ENCODE measurements at places on chromosomes 16 and 17.

DNA sequence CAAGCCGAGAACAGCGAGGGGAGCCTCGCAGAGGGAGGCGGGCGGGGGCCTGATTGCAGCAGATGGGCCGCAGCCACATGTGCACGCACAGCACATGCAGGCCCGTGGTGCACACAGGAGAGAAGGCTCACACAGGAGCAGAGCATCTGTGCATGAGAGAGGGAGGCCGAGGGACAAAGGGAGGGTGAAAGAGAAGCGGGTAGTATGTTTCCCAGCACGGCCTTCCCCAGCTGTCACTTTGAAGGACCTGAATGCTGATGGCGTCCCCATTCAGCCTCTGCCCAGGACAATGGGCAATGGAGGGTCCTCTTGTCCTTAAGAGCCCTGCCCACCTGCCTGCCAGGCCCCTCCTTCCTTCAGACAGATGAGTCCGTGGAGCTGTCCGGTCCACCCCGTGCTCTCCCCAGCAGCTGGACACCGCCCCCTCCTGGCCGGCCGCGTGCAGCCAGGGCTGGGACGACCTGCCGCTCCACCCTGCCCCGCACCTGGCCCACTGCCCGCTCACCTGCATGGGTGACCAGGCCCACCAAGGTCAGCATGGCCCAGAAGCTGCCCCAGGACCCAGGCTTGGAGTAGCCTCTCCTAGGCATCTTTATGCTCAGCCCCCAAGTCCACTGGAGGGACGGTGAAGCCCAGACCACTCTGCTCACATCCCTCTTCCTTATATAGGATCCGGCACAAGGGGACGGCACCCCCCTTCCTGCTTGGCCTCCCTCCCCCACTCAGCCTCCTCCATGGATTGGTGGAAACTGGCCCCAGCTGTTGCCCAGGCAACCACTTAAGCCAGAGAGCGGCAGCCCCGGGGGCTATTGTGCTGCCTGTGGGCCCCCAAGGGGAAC, at the start of gene BTBD17:
BTBD17 (minus strand) TSS at position 639 of the 839 bp plus-strand sequence; CDS start at position 590, 49 bp downstream.
- peak; percentile 28 for DNase-seq

- peak; percentile 72 for DNase-seq
Measured at GRCh38 chr17:50661795-50662391, 27.2 kb downstream of the ABCC3 start.

GRCh38 chr17:59327121-59327980, 4.1 kb upstream of the YPEL2 start:
- DNase-seq, result no peak

DNA sequence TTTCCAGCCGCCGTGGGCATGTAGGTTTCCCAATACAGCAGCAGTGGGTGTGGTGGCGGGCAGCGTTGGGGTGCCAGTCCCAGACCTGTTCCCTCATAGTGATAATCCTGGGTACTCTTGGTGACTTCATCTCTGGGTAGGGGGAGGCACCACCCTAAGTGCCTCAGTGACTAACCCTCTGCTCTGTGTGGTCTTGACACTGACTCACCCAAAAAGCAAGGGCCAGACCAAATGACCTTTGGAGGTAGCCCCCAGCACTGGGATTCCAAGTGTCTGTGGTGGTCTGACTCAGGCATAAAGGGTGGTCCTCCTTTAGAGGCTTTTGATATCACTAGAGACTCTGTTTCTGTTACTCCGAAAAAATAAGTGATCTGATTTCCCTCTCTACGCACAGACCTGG, 908 bp downstream of the CALB2 start:
- no peak for DNase-seq

DNA sequence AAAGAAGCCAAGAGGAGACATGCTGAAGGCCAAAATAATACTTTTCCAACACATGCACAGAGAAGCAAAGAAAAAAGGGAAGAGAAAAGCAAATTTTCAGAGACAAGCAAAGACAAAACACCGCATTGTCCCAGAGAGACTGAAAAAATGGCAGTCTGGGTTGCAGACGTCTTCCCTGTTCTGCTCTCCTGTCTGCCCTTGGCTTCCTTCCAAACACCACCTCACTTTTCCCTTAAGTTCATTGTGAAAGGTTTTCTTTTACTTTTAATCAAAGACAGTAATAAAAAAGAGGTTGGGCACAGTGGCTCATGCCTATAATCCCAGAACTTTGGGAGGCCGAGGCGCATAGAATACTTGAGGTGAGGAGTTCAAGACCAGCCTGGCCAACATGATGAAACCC, 21.2 kb upstream of the VAT1L start:
- DNase-seq, result no peak

GRCh38 chr16:23491490-23492391, 18.6 kb downstream of the GGA2 start:
- no peak for DNase-seq

GRCh38 chr17:29149431-29150064, 30.6 kb downstream of the MYO18A start:
- DNase-seq, result peak; percentile 61

GRCh38 chr17:70366386-70366785, 197.1 kb downstream of the KCNJ2 start:
- DNase-seq, result no peak

GRCh38 chr17:77429969-77430752, 289.4 kb downstream of the SEC14L1 start:
- peak; percentile 65 for DNase-seq

- DNase-seq, result no peak
Measured at GRCh38 chr17:73694491-73694890, 50.2 kb upstream of the SDK2 start.

GRCh38 chr16:47999595-47999994, 156.2 kb downstream of the ABCC12 start:
- no peak for DNase-seq

DNA sequence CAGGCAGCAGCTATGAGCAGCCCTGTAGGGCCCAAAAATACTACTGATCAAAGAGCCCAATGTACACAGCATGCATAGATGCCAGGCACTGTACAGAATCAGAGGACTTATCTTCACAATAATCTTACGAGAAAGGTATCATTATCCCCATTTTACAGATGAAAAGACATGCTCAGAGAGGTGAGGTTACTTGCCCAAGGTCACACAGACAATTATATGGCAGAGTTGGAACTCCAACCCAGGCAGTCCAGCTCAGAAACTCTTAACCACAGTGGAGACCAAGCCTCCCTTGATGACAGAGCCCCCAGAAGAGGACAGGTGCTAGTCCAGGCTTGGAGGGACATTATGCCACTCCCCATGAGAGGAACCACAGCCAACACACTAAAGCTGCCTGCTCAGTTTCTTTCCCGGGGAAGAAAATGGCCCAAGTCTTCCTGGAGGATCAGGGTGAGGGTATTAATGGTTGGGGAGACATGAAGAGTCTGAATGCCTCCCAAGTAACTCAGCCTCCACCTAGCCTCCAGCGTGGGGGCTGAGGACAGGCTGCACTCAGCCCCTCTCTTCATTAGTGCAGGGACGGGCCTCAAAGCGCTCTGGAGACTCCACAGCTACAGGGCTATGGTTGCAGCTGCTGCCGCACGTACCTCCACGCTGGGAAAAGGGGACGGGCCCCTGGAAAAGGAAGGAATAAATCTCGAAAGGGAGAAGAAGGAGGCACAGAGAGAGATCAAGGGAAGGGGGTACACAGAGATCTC, 826 bp downstream of the UNC119 start:
- no peak for DNase-seq

- no peak for DNase-seq
Measured at GRCh38 chr17:28112181-28112580, 69.7 kb downstream of the NLK start.

DNA sequence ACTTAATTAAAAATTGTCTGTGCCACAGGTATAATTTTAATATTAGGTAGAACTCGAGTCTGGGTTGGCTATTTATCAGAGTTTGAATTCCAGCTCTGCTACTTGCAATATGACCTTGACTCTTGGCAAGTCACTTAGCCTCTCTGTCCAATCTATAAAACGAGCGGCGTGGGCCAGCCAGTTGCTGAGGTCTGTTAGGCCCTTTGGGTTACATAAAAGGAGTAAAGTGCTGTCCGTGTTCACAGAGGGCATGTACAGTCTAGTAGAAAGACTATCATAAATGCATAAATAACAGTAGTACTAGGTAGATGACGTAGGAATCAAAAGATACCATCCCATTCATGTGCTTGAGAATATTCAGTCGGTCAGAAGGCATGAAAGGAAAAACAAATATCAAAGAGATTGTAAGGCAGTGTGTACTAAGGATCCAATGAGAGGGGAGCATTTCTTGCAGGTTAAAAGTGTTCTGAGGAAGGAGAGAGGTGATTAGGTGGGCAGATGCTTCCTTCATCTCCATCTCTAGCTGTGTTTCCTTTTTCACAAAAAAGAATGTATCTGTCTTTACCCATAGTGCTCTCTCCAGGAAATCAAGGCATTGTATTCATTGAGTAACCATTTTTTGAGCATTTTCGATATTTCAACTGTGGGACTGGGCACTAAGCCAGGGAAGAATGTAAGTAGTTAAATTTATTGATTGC, 2.4 kb downstream of the TNRC6A start:
- DNase-seq, result no peak

GRCh38 chr17:61337290-61337689, 62.4 kb upstream of the TBX2 start:
- no peak for DNase-seq

DNA sequence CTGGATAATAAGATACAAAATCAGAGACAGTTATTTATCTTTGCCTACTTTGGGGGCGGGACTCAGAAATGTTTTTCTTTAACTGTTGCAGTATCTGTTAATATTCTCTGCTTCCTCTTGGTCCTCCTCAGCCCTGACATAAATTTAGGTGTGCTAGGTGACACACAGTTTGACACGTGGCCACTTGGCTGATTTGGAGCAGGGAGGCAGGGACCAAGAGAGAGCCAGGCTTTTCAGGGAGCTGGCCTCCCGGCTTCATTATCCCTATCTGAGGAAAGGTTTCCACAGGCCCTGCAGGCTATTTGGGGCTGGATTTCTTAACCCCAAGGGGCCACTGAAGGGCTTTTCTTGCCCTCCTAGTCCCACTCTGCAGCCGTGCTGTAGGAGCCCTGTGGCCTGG, 20.1 kb upstream of the NAT9 start:
- no peak for DNase-seq

DNA sequence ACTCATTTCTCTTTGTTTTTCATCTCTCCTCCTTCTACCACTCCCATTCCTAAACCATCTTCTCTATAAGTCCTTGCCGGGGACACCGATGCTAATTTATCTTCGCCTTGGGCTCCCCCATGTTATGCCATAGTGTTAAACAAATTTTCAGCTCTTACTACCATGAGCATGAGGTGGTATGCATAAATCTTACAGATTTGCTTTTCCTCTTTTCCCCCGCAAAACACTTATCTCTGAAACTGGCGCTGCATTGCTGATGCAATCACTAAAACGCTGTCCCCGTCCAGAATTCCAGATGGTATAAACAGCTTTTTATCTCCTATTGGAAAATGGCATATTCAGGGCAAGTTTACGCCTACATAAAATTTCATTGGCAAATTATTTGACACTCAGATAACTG, 673.6 kb upstream of the CDH8 start:
- no peak for DNase-seq

DNA sequence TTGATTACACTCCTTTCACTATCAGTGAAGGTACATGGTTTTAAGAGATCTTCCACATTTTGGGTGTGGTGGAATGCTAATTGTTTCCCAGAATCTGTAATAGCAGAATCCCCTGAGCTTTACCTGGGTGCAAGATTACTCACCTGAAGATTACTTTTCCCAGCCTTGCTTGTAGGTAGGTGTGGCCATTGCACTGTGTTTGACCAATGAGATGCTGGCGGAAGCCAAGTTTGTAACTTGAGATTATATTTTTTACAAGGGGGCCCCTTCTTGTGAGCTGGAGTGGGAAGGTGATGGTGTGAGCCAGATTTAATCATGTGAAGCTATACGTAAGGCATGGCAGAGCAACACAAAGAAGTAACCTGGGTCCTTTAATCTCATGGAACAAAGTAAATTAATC, 294.3 kb downstream of the TOX3 start:
- no peak for DNase-seq

DNA sequence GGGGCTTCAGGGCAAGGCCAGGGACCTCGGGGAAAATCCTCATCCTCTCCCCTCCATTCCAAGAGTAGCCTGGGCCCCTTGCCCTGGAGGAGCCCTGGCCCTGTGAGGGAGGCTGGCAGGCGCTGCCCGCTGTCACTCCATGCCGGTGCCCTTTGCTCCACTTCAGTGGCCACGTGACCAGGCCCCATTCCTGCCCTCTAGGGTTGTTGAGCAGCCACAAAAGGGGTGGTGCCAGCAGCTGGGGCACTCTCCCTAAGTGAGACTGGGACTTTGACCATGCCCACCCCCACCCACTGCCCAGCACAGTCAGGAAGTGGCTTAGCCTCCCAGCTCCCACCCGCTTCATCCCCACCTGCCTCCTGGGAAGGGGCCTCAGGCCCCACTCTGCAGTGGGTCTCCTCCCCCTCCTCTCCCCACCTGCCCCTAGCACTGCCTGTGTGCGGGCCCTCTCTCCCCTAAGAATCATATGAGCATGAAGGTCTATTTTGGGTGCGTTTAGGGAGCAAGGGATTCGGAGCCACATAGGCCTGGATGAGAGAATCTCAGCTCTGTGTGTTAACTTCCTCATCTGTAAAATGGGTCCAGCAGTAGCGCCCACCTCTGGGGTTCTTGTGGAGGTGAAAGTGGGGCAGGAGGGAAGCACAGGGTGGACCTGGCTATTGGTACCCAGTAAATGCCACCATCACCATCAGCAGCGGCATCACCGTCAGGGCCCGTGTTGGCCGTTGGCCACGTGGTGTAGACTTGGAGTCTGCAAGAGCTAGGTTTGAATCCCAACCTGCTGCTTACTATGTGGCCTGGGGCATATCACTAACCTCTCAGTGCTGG, 7.2 kb downstream of the PDK2 start:
- DNase-seq, result no peak

- DNase-seq, result no peak
Measured at GRCh38 chr17:38451840-38452529, 23.7 kb downstream of the ARHGAP23 start.

GRCh38 chr17:81838753-81839255, 4.0 kb upstream of the PPP1R27 start:
- no peak for DNase-seq

DNA sequence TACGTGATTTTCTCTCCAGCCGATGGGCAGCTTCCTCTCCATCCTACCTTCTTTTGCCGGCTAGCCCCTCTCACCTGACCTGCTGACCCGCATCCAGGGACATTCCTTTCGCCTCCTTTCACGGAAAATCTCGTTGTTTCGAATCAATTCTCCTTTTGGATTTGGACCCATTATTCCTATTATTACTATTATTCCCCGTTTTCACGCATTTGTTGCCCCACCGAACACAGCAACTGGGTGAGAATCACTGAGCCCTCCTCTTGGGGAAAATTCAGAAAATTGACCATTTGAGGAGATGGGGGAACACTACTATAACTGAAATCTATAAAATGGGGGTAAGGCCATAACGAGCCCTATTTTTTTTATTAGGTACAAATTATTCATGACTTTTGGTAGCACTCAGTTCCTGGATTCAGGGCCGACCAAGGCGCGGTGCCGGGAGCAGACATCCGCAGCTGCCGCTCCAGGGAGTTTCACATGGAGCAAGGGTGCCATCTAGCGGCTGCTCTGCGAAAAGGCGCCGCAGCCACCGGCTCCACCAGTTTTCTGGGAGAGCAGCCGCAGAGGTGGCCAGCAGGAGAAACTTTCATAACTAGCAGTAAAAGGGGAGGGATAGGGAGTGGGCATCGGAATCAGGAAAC, 3.3 kb upstream of the HOXB8 start:
- peak; percentile 68 for DNase-seq

Data from CD14-positive monocyte (primary cell).